Fibroblast of the aortic adventitia (primary cell): ENCODE measurements at places on chromosomes 1 and 21.

- DNase-seq, result no peak
Observed at GRCh38 chr1:112558634-112559033, 49.9 kb downstream of the WNT2B start.

GRCh38 chr1:36606641-36607262, 124.0 kb upstream of the CSF3R start:
- DNase-seq, result no peak

DNA sequence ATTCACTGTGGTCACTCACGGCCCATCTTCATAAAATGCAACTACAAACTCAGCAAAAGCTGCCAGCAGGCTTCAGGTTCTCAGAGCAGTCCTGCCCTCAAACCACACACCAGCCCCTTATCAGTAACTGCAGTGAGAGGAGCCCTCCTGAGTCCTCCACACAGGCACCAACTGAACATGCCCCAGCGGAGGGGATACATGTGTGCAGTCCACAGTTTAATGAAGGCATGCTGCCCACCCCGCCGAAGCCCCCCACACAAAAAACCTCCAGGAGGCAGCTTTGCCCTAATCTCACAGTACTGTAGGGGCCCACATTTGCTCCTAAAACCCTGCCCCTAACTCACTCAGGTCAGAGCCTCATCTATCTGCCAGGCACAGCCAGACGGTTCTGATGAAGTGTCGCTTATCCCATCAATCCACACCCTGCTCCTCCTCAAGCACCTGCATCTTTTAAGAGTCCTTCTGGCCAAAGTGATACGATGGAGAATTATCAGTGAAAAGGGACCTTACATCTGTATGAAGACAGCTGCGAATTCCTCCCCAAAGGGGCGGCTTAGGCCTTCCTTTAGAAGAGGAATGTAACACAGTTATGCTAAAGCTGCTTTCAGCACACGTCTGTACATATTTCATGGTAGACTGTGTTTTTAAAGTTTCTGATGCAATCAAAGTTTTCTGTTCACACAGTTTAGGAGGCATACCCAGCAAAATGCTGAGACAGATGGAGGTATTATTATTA, 3.5 kb downstream of the ABCB10 start:
- DNase-seq, result peak; percentile 23

DNA sequence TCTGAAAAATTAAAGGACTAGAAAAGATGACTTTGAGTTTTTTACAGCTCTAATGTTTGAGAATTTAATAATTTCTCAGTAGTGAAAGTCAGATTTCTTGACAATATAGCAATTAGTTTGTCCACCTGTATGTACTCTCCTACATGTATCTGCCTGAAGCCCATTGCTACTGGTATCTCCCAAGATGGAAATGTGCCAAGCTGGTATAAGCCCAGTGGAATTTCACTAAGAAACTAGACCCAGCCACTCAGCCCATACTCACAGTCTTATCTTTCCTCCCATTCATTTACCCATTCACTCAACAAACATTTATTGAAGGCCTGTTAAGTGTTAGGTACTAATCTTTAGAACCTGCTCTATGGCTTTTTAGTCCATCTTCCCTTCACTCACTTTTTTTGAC, 21.6 kb upstream of the TRIM45 start:
- DNase-seq, result no peak

DNA sequence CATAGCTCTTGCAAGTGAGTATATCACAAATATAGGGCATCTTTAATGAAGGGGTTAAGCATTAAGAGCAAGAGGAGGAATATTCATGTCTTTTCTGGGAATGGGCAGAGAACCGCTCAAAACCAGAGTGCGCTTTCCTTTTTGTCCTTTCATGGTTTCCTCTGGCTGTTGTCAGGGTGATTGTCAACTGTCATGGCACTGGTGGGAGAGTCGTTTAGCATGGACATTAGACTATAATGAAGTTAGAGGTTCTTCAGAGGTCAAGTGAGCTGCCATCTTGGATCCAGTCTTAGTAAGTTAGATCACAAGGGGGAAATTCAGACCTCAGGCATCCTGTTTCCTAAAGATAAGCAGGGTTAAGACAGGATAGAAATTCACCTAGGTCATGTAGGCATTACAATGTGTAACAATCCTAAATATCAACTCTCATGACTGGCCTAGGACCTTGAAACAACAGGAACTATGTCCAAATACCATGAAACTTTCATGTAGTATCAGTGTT, 12.1 kb upstream of the COA6 start:
- DNase-seq, result no peak

GRCh38 chr1:69747207-69747606, 179.5 kb downstream of the LRRC7 start:
- DNase-seq, result no peak

DNA sequence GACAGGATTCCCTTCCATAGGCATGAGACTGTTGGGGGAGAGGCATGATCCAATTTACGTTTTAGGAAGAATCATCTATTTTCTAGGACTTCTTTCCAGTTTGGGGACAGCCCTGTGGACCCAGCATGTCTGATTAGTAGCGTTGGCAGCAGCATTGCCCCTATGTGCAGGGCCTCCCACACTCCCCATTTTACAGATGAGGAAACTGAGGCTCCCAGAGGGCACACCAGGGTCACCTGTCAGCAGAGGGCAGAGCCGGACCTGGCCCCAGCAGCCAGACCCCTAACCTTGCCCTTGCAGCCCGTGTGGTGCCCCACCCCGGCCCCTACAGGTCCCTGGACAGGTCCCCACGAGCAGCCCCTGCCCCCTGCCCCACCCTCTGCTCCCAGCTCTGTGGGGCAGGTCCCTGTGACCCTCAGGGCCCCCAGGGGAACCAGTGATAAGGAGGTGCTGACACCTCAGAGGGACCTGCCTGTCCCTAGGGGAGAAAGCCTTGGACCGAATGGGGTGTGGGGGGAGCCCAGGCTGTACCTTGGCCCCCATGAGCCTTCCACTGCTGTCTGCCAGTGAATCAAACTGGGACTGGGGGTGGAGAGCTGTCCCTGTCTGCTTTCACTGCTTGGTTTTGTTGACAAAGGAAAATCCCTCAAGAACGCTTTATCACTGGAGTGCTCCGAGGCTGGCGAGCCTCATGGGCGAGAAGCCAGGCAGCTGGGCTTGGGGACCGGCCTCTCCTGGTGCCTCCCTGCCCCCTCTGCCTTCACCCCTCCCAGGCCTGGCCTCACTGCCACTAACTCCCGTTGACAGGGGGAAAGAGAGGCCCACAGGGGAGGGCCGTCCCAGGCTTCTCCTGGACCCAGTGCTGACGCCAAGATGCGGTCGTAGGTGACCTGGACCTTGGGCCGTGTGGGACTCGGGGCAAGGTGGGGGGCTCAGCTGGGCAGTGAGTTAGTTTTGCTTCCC, 39.4 kb upstream of the CCDC27 start:
- DNase-seq, result no peak

DNA sequence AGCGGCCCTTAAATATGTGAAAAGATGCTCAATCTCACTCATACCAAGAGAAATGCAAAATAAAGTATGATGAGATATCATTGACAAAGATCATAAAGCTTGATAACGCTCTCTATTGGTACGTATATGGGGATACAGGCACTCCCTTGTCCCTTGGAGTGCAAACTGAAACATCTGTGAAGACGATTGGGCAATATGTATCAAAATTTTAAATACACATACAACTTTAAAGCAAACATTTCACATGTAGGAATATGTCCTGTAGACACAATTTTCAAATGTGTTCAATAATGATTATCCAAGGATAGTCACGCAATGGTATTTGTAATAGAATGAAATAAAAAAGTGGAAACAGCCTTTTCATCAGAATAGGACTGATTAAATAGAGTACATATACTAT, 2.0 kb upstream of the GJB3 start:
- DNase-seq, result no peak

DNA sequence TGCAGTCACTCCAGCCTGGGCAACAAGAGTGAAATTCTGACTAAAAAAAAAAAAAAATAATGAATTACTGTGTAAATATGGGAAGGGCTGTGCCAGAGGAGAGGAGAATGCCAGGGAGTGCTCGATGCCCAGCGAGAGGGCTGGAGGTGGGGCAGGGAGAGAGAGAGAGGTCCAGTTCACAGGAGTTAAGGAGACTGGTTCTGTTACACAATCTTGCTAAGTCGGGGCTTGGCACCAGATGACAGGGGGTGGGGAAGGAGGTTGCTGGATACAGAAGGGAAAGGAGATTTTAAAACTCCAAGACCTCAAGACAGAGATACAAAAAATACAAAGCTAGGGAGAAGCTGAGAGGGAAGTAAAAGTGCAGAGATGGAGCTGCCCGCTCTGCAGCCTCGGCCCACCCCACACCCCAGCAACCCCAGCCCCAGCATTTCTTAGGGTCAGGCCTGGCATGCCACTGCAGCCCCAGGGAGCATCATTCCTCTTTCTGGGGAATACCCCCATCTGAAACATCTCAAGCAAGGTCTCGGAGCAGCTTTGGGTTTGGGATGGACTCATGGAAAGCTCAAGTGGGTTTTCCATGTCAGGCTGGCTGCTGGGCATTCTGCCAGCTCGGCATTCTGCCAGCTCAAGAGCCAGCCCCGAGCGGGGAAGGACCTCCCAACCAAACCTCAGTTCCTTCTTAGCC, 991 bp downstream of the SELENBP1 start:
- DNase-seq, result peak; percentile 70

DNA sequence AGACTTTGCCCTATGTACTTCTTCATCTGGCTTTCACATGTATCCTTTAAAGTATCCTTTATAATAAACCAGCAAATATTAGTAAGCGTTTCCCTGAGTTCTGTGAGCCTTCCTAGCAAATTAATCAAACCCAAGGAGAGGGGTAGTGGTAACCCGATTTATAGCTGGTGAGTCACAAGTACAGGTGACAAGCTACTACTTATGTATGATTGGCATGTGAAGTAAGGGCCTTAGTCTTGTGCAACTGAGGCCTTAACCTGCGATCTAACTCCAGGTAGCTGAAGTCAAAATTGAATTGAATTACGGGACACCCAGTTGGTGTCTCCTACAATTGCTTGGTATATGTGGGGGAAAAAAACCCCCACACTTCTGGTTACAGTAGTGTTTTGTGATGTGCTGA, 26.0 kb downstream of the SLC16A1 start:
- DNase-seq, result no peak

DNA sequence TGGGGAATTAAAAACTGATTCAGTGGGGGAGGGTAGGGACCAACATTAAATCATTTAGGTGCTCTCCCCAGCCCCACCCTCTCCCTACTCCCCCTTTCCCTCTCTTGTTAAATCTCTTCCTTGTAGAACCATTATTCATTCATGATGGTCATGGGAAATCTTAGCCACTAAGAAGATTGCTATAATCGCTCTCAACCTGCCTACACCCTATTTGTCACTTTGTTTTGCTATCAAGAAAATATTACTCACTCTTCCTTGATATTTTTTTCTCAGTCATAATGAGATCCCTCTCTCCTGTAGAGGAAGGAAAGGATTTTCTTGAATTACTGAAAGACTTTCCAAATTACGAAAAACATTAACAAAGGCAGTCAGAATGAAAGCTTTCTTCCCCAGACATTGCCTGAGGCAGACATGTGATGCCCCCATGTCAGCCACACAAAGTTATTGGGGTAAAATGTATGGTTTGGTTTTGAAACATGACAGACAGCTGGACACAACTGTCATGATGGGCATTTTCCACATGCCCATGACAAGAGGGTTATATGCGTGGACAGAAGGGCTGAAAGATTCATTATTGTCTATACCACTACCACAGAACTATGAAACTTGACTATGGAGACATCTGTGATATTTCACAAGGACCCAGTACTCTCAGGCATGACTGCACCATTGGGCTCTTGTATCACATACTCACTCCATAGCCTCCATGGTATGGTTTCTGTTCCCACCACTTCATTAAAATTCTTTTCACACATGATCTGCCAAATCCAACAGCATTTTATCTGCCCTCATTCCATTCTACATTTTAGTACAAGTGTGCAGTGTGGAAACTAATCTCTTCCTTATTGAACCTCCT, 420.1 kb downstream of the DISC1 start:
- no peak for DNase-seq

GRCh38 chr1:61952675-61953074, 210.4 kb downstream of the PATJ start:
- DNase-seq, result no peak

GRCh38 chr1:183831311-183831710, 26.4 kb downstream of the RGL1 start:
- DNase-seq, result no peak

DNA sequence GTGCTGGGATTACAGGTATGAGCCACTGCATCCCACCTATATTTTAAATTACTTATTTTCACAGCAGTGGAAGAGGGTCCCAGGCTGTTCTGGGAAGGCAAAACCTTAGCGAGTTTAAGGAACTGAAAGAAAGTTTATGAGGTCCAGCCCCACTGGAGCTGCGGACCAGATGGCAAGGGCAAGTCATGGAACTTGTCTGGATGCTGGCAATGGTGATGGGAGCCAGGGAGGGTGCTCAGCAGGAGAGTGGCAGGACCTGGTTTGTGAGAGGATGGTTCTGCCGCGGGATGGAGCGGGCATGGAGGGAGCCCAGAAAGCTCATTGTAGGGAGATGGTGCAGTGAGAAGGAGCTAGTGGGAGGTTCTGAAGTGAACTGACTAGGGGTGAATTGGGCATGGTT, 50.6 kb upstream of the SLC45A1 start:
- DNase-seq, result no peak

GRCh38 chr21:37368541-37369279, 2.1 kb downstream of the DYRK1A start:
- peak; percentile 58 for DNase-seq

GRCh38 chr1:226131639-226132038, 54.9 kb downstream of the ACBD3 start:
- DNase-seq, result no peak

DNA sequence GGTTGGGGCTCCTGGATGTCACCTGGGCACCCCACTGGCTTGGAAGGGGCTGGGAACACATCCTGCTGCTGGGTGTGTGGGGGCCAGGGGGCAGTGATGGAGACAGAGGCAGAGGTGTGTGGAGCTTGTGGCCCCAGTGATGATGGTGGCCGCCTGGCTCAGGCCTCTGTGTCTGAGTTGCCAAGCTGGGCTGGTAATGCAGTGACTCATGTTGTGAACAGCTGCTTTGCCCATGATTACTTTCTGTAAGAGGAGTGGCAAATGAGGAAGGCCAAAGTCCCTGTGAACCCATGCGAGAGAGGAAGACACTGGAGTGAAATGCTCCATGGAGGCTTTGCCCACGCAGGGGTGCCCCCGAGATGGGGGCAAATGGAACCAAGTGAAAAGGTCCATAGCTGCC, 86.8 kb downstream of the KCNJ6 start:
- peak; percentile 7 for DNase-seq

DNA sequence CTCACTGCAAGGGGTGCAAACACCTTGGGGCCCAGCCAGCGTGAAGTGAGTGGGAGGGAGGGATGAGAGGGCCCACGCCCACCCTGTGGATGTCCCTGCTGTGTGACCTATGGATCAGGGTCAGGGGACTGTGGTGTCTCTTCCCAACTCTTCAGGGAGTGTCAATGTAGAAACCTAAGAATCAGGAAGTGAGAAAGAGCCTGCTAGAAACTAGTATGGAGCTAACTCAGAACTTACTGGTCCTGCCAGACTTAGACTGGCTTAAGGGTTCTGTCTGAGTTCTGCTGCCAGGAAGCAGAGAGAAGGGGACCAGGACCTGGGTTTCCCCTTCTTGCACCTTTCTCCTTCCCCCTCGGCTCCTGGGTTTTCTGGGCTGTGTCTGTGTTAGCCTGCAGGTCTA, 1.8 kb upstream of the IL10 start:
- no peak for DNase-seq
